ENCODE measurements at places on chromosomes 13 and 19.

DNA sequence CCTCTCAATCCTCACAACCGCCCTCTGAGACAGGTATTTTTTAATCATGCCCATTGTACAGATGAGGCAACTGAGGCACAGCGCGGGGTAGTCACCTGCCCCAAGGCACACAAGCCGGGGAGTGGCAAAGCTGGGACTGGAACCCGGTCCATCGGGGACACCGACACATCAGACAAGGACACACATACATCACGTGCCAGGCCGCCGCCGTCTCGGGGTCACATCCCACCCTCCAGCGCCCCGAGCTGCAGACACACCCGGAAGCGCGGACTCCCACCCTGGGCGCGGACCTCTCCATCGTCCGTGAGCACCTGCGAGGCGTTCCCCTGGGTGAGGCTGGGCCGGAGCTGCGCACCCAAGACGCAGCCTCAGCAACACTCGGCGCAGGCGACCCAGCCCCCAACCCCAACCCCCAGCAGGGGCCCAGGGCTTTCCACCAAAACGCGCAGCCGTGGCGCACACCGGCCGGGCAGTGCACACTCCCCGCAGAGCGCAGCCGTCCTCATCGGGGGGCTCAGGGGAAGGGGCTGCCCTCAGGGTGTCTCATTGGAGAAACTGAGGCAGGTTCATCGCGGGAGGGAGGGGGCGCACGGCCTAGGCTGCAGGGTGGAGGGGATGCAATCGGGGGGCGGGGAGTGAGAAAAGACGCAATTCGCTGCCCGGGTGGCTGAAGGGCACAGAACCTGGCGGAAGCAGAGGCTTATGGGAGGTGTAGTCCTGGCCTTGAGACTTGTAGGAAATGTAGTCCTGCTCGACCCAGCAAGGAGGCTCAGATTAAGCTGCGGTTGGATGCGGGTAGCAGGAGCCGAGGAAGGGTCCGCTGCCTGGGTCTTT, 1.9 kb upstream of the LMTK3 start:
- peak; percentile 75 for DNase-seq

DNA sequence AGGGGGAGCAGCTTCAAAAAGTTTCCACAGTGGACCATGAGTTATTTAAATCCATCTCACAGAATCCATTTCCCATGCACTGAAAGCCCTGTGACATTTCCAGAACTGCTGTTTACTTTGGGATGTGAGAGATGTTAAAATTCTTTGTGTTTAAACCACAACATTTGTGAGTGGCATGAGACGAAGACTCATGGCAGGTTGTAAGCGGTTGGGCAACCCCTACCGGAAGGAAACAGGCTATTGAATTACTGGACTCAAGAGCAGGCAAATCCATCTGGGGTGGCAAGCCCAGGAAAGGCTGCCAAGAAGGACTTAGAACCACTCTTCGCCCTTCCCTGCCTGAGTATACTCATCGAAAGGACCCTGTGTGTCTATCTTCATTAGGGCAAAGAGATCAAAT, 22.3 kb upstream of the CLDN10 start:
- DNase-seq: no peak

GRCh38 chr13:105406551-105406950, 1128.9 kb downstream of the EFNB2 start:
- no peak for DNase-seq

GRCh38 chr19:16118489-16119033, 6.9 kb downstream of the RAB8A start:
- DNase-seq: peak; percentile 65

GRCh38 chr19:50293263-50294004, 35.7 kb downstream of the KCNC3 start:
- DNase-seq: no peak

- no peak for DNase-seq
These were observed 269.1 kb downstream of the ABCC4 start for GRCh38 chr13:95032121-95032520.

DNA sequence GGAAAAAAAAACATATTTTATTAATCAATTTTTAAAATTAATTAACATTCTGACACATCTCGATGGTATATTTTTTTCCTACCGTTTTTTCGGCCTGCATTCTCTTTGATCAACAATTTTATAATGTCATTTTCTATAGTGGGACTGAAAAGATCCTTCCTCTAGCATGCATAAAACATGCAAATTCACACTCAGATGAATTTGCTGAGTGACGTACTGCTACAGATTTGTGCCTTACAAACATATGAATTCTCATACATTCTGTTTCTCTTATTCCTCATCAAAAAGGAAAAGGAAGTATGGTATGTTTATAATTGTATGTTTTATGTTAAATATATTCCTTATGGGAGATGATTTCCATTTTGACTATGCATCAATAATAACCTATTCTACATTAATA, 458.2 kb downstream of the TSHZ3 start:
- no peak for DNase-seq

- no peak for DNase-seq
These were observed 2.4 kb upstream of the PTGER1 start for GRCh38 chr19:14477418-14478112.

DNA sequence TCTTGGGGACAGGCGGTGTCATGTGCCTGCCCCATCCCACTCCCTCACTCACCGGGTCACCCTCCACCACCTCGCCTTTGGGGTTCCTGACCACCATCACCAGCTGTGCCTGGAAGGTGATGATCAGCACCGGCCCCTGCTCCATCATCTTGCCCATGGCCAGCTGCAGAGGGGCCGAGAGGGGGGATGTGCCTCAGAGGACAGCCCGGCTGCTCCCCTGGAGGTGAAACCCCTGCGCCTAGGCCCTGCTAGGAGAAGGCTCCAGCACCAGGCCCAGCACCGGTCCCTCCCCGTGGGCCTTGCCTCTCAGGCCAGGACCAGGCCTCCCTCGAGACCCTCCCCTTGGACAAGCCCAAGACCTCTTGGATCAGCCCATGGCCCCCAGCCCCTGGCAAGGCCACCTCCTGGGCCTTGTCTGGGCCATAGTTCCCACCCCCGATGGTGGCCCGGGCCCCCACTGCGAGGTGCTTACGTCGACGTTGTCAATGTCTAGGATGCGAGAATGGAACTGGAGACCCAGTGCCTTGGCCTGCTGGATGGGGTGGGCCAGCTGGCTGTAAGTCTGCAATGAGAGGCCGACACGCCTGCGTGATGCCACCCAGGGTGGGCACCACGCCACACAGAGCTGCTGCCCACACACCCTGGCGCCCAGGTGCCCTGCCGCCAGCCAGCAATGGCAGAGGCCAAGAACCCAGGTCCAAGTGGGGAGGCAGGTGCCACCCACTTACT, 1.8 kb upstream of the CTXN1 start:
- DNase-seq: no peak

GRCh38 chr19:42113641-42114348, 18.5 kb downstream of the POU2F2 start:
- no peak for DNase-seq

- no peak for DNase-seq
These were observed 25.9 kb downstream of the UBAC2 start for GRCh38 chr13:99226513-99226912.

DNA sequence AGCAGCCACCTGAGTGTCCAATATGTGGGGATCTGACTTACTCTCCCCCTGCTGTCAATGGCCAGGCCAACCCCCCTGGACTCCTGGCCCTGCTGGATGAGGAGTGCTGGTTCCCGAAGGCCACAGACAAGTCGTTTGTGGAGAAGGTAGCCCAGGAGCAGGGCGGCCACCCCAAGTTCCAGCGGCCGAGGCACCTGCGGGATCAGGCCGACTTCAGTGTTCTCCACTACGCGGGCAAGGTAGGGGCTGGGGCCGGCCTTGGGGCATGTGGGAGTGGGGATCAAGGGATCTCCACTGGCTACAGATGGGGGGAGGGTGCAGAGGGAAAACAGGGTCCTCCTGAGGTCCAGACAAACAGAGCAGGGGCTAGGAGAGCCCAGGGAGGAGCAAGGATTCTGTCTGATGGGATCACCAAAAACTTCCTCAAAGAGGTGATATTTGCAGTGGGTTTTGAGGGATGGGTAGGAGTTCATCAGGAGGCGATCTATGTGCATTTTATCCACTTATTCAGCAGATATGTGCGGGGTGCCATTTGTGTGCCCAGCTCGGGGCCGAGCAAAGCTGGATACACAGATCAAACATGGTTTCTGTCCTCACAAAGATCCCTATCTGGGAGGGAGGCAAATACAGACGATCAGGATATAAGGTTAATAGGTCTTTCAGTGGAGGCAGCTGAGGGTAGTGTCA, 47.2 kb downstream of the MYH14 start:
- DNase-seq: no peak

DNA sequence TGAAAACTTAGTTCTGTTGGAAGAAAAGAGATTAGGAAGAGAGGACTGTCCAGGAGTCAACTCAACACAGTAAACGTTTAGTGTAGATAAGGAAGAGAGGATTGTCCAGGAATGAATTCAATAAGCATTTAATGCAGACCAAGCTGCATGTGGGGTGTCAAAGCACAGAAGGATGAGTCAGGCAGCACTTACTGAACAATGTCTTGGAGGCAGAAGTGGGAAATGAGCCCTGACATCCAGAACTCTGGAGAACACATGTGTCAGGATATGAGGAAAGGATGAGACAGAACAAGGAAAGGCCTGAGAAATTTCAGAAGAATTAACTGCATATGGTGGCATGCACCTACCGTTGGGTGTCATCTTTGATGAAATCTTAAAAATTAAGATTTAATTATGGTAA, 429.2 kb upstream of the HTR2A start:
- DNase-seq: no peak
